ENCODE measurements at places on chromosomes 12 and 14.

- DNase-seq: no peak
Measured at GRCh38 chr12:5094551-5094950, 50.9 kb downstream of the KCNA5 start.

DNA sequence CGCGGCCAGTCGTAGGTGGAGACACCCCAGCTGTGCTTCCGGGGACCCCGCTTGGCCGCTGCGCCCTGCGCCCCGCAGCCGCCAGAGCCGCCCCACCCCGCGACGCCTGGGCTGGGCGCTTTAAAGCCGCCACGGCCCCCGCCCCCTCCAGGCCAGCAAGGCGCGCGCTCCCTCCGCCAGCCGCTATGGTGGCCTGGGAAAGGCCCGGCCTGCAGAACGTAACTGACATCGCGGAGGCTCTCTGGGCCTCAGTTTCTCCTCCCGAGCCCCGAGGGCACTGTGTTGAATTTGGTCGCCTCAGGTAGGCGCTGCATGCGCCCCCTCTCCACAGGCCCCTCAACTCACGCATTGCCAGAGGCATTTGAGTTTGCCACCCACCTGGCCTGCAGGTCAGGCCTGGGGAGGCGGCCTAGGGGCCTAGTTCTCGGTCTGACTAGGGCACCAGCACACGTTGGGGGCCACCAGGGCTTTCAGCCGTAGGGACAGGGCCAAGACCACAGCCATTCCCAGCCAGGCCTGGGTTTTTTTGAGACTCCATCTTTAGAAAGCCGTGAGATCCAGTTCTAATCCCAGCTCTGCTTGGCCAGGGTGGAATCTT lies at the start of gene NGB:
TSS of gene NGB (minus strand) at position 94 of the 598 bp plus-strand sequence. CDS start 269 bp downstream, outside the sequence.
- DNase-seq: no peak

DNA sequence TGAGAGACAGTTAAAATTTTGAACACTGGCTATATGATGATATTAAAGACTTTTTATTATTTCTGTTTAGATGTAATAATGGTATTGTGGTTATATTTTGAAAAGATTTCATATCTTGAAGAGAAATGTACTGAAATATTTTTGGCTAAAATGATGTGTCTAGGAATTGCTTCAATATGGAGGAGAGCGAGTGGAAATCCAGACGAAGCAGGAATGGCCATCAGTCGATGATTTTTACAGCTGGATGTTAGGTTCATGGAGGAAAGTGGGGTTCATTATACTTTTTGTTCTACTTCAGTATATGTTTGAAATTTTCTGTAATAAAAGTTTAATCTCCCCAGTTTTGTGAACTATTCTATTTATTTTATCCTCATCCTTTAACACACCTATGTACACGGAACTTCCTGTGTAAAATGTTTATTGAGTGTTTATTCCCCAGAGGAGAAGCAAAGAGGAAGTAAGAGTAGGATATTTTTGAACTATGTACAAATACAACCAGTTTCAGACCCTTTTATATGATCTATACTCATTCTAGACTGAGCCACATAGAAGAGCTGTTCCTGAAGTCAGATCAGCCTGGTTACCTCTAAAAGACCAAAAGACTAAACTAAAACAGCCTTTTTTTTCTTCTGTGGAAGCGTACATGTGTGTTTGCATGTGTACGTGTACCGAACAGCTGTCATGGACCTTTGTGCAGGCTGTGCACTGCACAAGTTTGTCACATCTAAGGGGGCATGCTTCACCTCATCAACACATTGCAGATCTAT lies 211.0 kb upstream of the NUDT4 start:
- no peak for DNase-seq

DNA sequence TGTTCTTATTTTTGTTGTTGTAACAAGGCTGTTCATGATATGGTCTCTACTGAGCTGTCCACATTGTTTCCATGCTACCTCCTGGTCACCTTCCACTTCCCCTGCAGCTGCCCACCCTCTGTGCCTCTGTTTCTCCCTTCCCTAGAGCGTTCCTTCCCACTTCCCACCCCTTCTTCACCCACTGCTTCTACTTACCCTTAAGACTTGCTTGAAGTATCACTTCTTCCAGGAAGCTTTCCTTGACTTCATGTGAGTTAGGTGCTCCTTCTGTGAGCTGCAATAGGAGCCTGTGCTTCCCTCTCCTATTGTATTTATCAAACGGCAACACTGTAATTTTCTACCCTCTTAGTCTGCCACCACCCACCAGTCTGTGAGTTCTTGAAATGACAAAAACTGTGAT lies 286.8 kb upstream of the AMIGO2 start:
- DNase-seq: no peak

- DNase-seq: no peak
Measured at GRCh38 chr14:97120611-97121031, 323.4 kb downstream of the VRK1 start.

DNA sequence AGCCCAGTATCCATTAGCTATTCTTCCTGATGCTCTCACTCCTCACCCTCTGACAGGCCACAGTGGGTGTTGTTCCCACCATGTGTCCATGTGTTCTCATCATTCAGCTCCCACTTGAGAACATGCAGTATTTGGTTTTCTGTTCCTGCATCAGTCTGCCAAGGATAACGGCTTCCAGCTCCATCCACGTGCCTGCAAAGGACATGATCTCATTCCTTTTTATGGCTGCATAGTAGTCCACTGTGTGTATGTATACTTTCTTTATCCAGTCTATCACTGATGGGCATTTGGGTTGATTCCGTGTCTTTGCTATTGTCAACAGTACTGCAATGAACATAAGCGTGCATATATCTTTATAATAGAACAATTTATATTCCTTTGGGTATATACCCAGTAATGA lies 8.9 kb downstream of the ATG2B start:
- DNase-seq: no peak

GRCh38 chr12:116202940-116203339 lies 74.6 kb downstream of the MED13L start:
- no peak for DNase-seq

GRCh38 chr12:119479121-119479561 lies 114.4 kb upstream of the TMEM233 start:
- no peak for DNase-seq

GRCh38 chr14:74065746-74066575 lies 18.3 kb downstream of the ALDH6A1 start:
- DNase-seq: no peak

DNA sequence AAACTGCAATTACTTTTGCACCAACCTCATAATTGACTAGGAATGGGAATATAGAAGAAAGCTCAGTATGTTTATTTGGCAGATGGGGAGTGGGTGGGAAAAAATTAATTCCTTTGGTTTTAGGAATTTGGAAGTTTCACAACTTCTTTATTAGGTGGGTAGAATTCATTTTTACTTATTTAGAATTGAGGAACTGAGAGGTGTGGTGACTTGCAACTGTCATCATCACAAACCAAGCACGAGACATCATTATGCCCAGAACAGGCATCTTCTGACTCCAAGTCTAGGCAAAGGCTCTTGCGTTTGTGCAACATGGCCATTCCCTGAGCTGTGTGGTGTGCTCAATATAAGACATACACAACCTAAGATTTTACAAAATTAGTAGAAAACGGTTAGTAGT lies 380.0 kb downstream of the ATP23 start:
- DNase-seq: no peak

- no peak for DNase-seq
Measured at GRCh38 chr12:84964048-84964447, 51.4 kb upstream of the SLC6A15 start.

DNA sequence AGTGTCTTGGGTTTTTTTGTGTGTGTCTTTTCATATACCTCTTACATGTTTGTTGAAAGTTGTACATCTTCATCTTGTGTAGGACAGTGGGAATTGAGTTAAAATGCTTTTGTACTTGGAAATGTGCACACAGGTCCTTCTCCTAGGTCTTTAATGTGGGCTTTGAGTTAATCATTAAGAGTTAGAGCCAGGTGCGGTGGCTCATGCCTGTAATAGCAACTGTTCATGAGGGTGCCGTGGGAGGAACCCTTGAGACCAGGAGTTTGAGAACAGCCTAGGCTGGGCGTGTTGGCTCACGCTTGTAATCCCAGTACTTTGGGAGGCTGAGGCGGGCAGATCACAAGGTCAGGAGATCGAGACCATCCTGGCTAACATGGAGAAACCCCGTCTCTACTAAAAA lies 13.9 kb downstream of the CLECL1 start:
- no peak for DNase-seq

DNA sequence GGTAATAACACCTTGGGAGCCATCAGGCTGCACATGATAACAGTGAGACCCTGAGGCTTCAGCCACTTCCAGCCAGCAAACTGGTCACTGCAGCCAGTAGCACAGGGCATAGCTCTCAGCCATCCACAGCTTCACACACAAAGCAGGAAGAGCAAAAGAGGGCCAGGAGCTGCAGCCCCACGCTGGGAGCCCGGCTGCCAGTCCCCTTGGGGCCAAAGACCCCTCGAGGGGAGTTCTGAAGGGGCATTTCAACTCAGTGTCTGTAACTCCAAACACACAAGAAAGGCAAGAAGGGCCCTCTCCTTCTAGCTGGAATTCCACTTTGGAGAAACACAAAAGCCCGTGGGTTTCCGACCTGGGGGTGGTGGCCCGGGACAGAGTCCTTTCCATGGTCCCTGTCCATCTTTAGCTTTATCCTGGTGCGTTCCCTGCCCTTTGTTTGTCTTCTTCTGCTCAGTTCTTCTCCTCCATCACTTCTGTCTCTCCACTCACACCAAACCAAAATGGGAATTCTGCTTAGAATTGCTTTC lies 151.8 kb upstream of the FKBP4 start:
- DNase-seq: no peak

- no peak for DNase-seq
Measured at GRCh38 chr12:78951803-78952551, 87.4 kb downstream of the SYT1 start.

All from hindlimb muscle (tissue), 1 donor.